ENCODE measurements at places on chromosomes 6 and 20. TPM values are rescaled to one million over a fixed set of nuclear protein-coding genes. Genes with fewer than 3 reads are reported as not detected.

CGA gene
- 0.26 TPM for total RNA-seq

PPP1R14C gene
- not detected for total RNA-seq

ESF1 gene
- 21.7 TPM for total RNA-seq

NT5E gene
- 10.5 TPM for total RNA-seq

All from activated T-helper 17 cell treated with anti-CD3 and anti-CD28 coated beads, Interleukin-2, amount 50 U/mL, for 72 hours (primary cell).